Spinal cord (tissue), 10 donors: ENCODE measurements at places on chromosomes 2 and 18. TPM values are rescaled to one million over a fixed set of nuclear protein-coding genes. Genes with fewer than 3 reads are reported as not detected.

- no peak overlapping the region for H3K27ac ChIP-seq
- peaks cover 12% of the 10 kb centered on the region for H3K4me1 ChIP-seq
- no peak overlapping the region for H3K4me3 ChIP-seq
These were observed 29.1 kb downstream of the UXS1 start for GRCh38 chr2:106165029-106165428.

- no peak overlapping the region for H3K27ac ChIP-seq
- no peaks in the 10 kb centered on the region for H3K27me3 ChIP-seq
- no peaks in the 10 kb centered on the region for H3K36me3 ChIP-seq
- no peak for DNase-seq
- no peaks in the 10 kb centered on the region for H3K4me1 ChIP-seq
These were observed 902.9 kb downstream of the TMEM182 start for GRCh38 chr2:103664690-103665089.

GRCh38 chr2:46866770-46867246 lies 48.8 kb downstream of the MCFD2 start:
- no peak overlapping the region for H3K27ac ChIP-seq
- no peaks in the 10 kb centered on the region for H3K27me3 ChIP-seq
- peaks cover 11% of the 10 kb centered on the region for H3K4me1 ChIP-seq

C2orf66 gene
- total RNA-seq = 0.28 TPM
